ENCODE measurements at places on chromosomes 1 and 21.

- H3K4me3 ChIP-seq: no peak overlapping the region
- no peaks in the 10 kb centered on the region for H3K4me1 ChIP-seq
- H3K27me3 ChIP-seq: no peaks in the 10 kb centered on the region
- H3K27ac ChIP-seq: no peak overlapping the region
Observed at GRCh38 chr21:27674041-27674615, 707.2 kb upstream of the ADAMTS5 start.

- H3K4me3 ChIP-seq: no peak overlapping the region
- no peaks in the 10 kb centered on the region for H3K4me1 ChIP-seq
- H3K36me3 ChIP-seq: no peaks in the 10 kb centered on the region
- H3K27ac ChIP-seq: no peak overlapping the region
- peaks cover 2% of the 10 kb centered on the region for H3K27me3 ChIP-seq
Observed at GRCh38 chr1:78210175-78210574, 164.4 kb downstream of the GIPC2 start.

DNA sequence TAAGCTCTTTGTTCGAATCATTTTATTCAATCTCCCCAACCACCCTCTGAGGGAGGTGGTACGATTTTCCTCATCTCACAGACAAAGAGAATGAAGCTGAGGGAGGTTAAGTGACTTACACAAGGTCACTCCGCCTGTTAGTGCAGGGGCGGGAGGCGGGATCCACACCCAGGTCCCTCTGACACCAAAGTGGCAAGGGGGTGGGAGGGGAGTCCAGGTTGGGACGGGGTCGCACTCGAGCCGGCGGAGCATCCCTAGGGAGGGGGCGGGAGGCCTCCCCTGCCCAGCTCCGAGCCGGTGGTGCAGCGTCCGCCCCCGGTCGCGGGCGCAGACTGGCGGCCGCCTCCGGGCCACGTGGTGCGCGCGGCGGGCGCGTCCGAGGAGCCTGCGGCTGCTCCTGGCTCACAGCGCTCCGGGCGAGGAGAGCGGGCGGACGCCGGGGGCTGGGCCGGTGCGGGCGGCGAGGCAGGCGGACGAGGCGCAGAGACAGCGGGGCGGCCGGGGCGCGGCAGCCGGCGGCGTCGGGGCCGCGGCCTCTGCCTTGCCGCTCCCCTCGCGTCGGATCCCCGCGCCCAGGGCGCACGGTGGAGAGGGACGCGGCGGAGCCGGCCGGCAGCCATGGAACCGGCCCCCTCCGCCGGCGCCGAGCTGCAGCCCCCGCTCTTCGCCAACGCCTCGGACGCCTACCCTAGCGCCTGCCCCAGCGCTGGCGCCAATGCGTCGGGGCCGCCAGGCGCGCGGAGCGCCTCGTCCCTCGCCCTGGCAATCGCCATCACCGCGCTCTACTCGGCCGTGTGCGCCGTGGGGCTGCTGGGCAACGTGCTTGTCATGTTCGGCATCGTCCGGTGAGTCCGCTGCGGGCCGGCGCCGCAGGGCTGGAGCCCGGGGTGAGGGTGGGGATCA, at the start of gene OPRD1:
Gene OPRD1 (plus strand): TSS at position 405 of the 903 bp plus-strand sequence. CDS start 214 bp downstream, at position 619.
- no peaks in the 10 kb centered on the region for H3K36me3 ChIP-seq
- H3K4me1 ChIP-seq: no peaks in the 10 kb centered on the region
- H3K27ac ChIP-seq: no peak within 1 kb of the TSS
- H3K27me3 ChIP-seq: peaks cover 46% of the 10 kb centered on the region
- no peak within 1 kb of the TSS for H3K4me3 ChIP-seq
- no peak for DNase-seq

- no peak for DNase-seq
- no peaks in the 10 kb centered on the region for H3K36me3 ChIP-seq
- H3K4me3 ChIP-seq: no peak overlapping the region
- H3K27ac ChIP-seq: no peak overlapping the region
- H3K4me1 ChIP-seq: no peaks in the 10 kb centered on the region
- no peaks in the 10 kb centered on the region for H3K27me3 ChIP-seq
Observed at GRCh38 chr1:238673561-238673960, 712.8 kb upstream of the CHRM3 start.

DNA sequence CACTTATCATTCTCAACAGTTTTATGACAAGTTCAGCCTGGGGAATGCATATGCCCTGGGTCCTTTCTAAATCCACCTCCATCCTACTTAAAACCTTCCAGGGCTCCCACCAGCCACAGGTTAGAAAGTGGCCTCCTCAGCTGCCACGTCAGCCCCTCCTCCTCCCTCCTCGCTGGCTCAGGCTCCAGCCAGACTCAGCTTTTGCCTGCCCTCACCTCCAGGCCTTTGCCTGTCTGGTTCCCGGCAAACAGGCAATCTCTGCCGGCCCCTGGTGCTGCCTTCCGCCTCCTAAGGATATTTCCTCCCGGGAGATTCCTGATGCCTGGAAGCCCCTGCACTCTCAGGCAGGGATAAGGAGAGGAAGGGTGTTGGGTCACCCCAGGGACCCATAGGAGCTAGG, 9.5 kb downstream of the RHBG start:
- H3K36me3 ChIP-seq: no peaks in the 10 kb centered on the region
- DNase-seq: no peak
- H3K27ac ChIP-seq: no peak overlapping the region
- no peaks in the 10 kb centered on the region for H3K4me1 ChIP-seq

DNA sequence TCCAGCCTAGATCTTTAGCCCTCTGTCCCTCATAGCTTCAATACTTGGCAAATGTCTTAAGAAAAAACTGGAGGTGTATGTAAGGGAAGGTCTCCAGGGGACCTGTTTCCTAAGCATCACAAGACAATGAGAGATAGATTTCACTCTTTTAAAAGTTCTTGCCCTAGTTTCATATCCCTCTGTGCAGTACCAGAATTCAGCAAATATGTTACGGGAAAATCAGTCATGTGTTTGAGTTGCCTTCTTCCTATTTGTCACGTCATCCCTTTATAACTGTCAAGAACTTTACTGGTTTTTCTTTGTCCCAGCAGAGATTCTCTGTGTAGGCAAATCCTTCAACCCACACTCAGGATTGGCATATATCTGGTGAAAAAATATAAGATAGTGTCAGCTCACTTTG, 32.3 kb downstream of the DNASE2B start:
- no peaks in the 10 kb centered on the region for H3K36me3 ChIP-seq
- no peak for DNase-seq
- no peaks in the 10 kb centered on the region for H3K27me3 ChIP-seq
- no peak overlapping the region for H3K4me3 ChIP-seq

Measured in activated T-helper 1 cell treated with anti-CD3 and anti-CD28 coated beads, Interleukin-12 subunit alpha, Interleukin-12 subunit beta, Interleukin-2, Interleukin-4 antibody, amounts not matched to agents 30 ng/mL and 10 ng/mL and 1 ng/mL, durations not matched to agents 14 hours and 24 hours and 36 hours (primary cell).